ENCODE measurements at places on chromosomes 3 and 15. TPM values are rescaled to one million over a fixed set of nuclear protein-coding genes. Genes with fewer than 3 reads are reported as not detected.

DNA sequence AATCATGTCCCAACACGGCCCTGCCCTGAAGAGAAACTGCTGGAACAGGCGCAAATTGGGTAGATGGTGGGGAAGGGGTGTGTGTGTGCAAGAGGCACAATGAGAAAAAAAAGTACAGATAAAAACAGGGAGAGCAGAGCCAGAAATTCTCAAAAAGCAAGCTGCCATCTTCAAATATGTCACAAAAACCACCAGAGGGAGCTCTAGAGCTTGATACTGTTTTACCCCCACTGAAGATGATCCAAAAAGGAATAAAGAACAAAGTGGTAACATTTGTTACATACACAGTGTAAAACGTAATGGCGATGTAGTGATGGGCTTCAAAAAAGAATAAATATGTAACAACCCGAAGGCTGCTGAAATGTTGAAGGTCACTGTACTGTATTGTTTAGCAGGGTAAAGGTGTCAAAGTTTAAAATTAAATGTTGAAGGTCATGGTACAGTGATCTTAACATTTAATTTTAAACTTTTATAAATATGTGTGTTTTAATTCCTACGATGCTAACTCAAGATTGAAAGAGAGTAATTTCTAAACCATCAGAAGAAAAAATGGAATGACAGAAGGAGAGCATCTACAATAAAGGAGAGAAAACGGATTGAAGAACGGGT is 6.0 kb downstream of the SNRPA1 start:
- DNase-seq: peak; percentile 58

- no peak for DNase-seq
Observed at GRCh38 chr3:85007195-85008094, 48.7 kb downstream of the CADM2 start.

DNA sequence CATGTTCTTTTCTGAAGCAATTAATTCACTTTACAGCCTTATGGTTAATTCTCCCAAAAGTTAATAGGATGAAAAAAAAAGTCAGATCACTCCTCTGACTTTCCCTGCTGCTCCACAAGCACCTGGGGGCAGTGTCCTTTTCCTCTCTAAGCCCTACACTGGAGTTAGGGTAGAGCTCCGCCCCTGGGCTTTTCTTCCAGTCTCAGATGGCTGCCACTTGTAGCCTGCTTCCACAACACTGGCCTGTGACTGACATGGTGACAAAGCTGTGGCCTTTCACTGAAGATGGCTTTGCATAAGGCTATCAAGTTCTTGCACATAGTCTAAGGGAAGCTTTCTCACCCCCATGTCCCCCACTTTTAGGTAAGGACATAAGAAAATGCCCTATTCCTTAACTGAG is 1.3 kb upstream of the MON1A start:
- DNase-seq: no peak

RLBP1 gene
- total RNA-seq: not detected

- DNase-seq: no peak
Observed at GRCh38 chr15:53384417-53384816, 375.0 kb downstream of the WDR72 start.

DNA sequence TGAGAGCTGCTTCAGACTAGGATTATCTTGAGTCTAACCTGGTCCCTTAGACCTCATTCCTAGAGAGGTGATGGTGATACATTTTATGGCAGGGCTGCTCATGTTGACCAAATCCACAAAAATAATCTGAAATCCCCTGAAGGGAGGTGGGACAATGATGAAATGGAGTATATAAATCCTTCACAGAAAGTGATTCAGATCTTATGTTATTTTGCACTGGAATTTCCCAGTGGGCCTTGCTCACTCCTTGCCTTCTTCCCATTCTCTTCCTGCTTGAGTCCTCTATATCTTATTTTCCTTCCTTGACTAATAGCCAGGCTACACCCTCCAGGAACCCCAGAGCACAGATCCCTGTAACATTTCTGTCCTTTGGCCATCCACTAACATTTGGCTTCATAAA is 10.4 kb upstream of the TMEM202 start:
- no peak for DNase-seq

DNA sequence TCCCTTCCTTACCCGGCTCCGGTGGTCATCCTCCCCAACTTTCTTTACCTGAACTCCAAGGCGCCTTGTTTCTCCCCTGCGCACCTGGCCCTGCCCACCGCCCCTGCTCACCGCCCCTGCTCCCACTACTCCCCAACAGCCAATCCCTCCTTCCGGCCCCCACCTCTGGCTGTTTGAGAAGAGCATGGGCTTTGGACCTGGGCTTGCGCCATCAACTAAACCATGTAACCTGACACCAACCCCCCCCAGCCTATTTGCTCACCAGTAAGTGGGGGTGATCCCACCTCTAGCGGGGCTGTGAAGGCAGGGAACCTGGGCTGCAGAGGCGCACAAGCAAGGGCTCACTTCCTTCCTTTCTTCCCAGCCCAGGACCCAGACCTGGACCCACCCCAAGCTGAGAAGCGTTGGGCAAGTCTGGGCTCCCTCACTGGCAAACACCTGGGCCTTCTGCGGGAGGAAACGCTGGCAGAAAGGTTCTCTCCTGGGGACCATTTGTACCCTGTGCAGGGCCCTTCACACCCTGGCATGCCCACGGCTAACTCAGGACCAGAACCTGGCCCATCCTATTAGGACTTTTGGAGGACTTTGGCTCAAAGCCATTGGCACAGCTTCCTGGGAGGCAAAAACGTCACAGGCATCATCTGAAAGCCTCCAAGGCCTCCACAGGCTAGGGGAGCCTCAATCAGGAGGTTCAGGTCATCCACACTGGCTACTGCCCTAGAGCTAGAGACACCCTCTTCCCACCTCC is at the start of gene PLXNB1:
TSS of gene PLXNB1 (minus strand) at position 127 of the 748 bp plus-strand sequence. CDS start 5,475 bp downstream, outside the sequence.
- DNase-seq: no peak

DNA sequence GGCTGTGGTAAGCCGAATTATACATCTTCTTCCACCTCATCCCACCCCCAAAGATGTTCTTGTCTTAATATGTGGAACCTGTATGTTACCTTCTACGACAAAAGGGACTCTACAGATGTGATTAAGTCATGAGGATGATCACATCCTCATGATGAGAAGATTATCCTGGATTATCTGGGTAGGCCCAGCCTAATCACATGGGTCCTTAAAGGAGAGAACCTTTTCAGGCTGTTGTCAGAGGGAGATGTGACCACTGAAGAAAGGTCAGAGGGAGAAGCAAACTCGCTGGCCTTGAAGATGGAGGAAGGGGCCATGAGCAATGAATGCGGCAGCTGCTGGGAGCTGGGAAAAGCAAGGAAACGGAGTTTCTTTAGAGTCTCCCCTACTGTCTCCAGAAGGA is 12.9 kb upstream of the SCG3 start:
- no peak for DNase-seq

- DNase-seq: no peak
Observed at GRCh38 chr15:52559575-52559974, 9.3 kb downstream of the ARPP19 start.

EPB42 gene
- not detected for total RNA-seq

DNA sequence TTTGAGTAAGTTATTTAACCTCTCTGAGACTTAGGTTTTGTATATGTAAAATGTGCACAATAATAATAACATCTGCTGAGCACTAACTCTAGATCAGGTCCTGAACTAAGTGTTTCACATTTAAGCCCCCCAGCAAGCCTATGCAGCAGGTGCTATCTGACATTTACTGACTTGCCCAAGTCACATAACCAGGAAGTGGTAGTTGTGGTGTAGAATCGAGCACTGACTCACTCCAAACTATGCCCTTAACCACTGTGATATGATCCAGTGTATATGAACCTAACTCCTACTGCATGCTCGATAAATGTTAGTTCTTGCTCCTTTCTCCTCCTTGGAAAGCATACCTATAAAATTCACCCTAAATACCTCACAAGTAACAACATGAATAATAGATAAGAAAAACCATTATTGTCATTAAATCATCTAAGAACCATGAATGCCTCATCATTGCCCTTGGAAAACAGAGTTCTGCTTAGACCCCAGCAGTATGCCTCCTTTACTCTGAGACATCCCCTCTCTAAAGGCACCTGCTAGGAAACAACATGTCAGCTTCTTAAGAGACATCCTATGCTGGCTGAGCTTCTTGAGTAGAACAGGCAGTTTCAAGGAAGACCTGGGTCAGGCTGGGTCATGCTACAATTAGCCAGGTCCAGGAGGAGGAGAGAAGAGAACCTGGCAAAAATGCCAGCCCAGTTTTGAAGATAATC is 3.0 kb upstream of the SHC4 start:
- peak; percentile 61 for DNase-seq

DNA sequence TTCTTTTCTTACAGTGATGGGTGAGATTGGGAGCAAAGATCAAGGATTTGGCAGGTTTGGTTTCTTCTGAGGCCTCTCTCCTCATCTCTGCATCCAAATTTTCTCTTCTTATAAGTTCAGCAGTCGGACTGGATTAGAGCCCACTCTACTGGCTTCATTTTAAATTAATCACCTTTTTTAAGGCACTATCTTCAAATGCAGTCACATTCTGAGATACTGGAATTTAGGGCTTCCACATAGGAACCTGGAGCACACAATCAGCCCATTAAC is 56.5 kb upstream of the PLSCR4 start:
- DNase-seq: no peak

DNA sequence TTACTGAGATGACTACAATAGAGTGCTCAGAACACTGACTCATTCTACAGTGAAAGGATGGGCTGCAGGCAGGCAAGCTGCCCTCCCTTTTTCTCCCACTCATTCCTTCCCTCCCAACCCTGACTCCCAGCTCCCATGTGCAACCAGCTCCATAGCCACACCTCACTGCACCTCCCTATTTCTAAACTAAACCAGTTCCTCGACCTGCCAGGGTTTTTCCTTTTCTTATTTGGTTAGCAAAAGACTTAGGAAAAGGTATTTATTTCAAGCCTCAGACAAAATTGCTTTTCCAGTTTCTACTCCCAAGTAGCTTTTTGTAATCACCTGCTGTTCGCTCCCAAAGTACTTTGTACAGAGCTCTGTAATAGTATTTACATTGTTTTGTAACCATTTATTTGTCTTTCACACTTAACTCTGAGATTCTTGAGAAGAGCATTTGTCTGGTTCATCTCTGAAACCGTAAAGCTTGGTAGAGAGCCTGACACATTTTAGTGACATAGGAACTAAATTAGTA is 2.2 kb downstream of the AADAC start:
- DNase-seq: no peak

GRCh38 chr3:131502530-131503319 is at the start of gene MRPL3:
TSS of gene MRPL3 (minus strand) at chr3:131502971. CDS start at chr3:131502821, 150 bp downstream.
- DNase-seq: peak; percentile 85

HRG gene
- not detected for total RNA-seq

DNA sequence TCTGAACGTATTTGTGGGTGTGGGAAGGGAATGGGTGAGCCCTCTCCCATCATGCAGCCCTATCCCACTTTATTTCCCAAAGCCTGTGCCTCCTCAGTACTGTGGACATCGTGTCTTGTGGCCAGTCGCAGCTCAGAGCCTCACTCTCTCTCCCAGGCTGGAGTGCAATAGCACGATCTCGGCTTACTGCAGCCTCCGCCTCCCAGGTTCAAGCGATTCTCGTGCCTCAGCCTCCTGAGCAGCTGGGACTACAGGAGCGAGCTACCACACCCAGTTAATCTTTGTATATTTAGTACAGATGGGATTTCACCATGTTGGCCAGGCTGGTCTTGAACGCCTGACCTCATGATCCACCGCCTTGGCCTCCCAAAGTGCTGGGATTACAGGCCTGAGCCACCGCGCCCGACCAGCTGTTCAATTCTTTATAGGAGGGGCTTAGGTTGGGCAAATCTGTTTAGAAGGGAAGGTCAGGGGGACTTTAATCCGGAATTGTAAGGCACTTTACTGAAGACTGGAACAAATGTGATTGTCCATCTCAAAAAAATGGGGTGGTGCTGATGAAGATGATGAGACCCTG is 42.7 kb upstream of the BDH1 start:
- no peak for DNase-seq

GRCh38 chr3:58120075-58120812 is 90.5 kb downstream of the DNASE1L3 start:
- no peak for DNase-seq

DNA sequence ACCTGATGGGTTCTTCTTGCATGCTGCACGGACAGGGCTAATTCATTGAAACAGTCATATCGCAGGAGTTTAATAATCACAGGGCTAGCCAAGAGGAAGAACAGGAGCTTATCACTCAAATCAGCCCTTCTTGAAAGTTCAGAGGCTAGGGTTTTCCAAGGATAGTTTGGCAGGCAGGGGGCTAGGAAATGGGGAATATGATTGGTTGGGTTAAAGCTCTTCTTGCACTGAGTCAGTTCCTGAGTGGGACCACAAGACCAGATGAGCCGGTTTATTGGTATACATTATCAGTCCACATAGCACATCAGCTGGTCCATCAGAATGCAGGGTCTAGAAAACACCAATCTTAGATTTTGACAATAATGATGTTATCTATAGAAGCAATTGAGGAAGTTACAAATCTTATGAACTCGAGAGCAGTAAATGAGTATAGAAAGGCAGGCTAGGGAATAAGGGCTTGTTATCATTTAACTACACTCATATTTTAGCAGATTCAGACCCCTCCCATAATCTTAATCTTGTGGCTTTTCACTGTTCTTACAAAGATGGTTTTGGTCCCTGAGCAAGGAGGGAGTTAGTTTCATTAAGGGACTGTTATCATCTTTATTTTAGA is 58.1 kb upstream of the SLC25A36 start:
- no peak for DNase-seq

- no peak for DNase-seq
Observed at GRCh38 chr3:21059404-21059803, 691.6 kb downstream of the ZNF385D start.

GABRA5 gene
- not detected for total RNA-seq

TRPM1 gene
- not detected for total RNA-seq

DNA sequence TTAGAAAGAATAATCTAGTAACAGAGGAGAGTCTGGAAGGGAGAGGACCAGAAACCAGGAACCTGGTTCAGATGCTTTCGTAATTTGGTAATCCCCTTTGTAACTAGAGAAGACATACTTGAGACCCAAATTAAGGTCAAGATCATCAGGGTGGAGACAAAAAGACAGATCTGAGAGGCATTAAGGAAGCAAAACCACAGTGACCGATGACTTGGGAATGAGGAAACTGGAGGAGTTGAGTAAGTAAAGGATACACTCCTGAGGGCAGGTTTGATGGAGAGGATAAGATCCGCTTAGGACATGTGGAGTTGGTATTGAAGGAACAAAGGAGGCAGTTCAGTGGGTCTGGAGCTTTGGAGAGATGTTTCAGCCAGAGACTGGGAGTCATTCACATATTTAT is 23.6 kb upstream of the BCL2A1 start:
- DNase-seq: no peak

DNA sequence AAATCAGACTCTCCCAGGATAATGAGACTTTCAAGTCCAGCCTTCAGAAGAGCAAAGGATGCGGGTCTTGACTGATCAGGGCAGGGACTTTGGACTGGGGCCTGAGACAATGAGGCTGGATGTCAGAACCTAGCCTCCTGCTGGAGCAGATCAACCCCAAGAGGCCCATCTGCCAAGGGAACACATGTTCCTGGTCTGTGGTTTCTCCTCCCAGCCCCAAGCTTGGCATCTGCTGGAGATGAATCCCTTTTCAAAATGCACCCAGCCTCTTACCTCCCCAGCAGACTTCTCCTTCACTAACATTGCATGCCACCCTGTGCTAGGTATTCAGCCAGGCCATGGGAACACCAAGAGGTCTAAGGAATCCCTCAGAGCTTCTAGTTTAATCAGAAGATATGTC is 43.7 kb upstream of the MFGE8 start:
- no peak for DNase-seq

GRCh38 chr15:41849861-41850260 is 11.2 kb downstream of the PLA2G4B start:
- DNase-seq: no peak

GRCh38 chr15:90234096-90234988 is at the start of gene GDPGP1:
TSS of gene GDPGP1 (plus strand) at chr15:90234209. CDS start at chr15:90240909, 6,700 bp downstream.
- no peak for DNase-seq

- no peak for DNase-seq
Observed at GRCh38 chr15:61133361-61133760, 95.7 kb downstream of the RORA start.

GRCh38 chr15:77921664-77922063 is 155.8 kb downstream of the TBC1D2B start:
- DNase-seq: no peak

All from activated CD4-positive, alpha-beta T cell treated with anti-CD3 and anti-CD28 coated beads, Interleukin-2, amount 10 ng/mL, durations not matched to agents 7 days and 5 days (primary cell).